ENCODE measurements at places on chromosomes 13 and 19.

- DNase-seq: no peak
Measured at GRCh38 chr13:30431269-30431940, 9.1 kb downstream of the UBE2L5 start.

DNA sequence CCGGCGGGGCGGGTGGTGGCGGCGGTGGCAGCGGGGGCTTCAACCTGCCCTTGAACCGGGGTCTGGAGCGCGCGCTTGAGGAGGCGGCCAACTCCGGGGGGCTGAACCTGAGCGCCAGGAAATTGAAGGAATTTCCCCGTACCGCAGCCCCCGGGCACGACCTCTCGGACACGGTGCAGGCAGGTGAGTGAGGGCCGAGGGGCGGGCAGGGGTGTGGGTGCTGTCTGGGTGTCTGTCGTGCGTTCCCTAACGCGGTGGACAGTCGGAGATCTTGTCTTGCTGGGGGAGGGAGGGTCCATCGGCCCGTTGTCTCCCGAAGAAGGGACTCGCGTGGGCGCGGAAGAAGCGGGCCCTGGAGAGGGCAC lies 533 bp downstream of the LRCH1 start:
- DNase-seq: no peak

- no peak for DNase-seq
Measured at GRCh38 chr19:5131506-5132205, 162.7 kb downstream of the KDM4B start.

- no peak for DNase-seq
Measured at GRCh38 chr13:45859705-45860104, 8.2 kb upstream of the SIAH3 start.

DNA sequence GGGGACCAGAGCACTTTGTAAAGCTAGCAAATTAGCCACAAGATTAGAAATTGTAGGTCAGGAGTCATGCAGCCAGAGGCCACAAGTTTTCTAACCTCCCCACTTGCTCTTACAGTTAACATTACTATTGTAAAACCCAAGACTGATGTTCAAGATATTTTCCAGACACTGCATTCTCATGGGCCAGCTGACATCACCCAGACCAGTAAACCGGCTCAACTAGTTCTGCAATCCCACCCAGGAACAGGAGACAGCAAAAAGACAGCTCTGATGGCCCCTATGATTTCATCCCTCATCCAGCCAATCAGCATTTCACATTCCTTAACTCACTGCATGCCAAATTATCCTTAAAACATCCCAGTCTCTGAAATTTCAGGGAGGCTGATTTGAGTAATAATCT lies 178.5 kb downstream of the PRR20E start:
- DNase-seq: no peak

DNA sequence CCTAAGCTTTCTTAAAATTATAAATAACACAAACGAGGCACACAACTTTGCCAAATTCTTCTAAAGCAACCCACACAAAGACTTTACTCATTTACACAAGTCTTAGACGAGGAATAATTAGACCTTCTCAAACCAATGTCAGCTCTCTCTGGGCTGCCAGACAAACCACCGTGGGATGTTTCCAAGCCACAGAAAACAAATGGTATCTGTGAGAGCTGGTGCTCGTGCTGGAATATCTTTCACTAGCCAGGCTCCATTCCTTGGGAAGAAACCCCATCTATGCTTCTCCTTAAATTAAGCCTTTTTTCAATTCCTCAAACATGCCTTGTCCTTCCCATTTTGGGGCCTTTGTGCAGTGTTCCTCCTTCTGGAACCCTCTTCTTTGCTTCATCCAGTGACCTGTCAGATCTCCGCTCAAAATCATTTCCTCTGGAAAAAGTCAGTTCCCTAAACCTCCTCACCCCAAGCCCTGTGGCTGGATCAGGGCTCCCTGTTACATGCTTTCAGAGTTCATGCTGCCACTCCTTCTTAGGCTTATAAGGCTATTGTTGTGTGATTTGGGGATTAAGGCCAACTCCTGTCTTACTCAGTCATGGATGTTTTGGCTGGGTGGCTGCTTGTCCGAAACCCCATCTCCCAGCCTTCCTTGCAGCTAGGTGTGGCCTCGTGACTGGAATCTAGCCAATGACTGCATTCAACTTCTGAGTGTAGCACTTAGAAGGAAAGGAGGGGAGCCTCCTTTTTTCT lies 64.2 kb upstream of the GTF2F2 start:
- DNase-seq: peak; percentile 72
